ENCODE measurements at places on chromosomes 2 and 18. TPM values are rescaled to one million over a fixed set of nuclear protein-coding genes. Genes with fewer than 3 reads are reported as not detected.

KLHL41 gene
- total RNA-seq, result 0.21 TPM

SALL3 gene
- not detected for total RNA-seq

VRK2 gene
- 15.8 TPM for total RNA-seq

DNA sequence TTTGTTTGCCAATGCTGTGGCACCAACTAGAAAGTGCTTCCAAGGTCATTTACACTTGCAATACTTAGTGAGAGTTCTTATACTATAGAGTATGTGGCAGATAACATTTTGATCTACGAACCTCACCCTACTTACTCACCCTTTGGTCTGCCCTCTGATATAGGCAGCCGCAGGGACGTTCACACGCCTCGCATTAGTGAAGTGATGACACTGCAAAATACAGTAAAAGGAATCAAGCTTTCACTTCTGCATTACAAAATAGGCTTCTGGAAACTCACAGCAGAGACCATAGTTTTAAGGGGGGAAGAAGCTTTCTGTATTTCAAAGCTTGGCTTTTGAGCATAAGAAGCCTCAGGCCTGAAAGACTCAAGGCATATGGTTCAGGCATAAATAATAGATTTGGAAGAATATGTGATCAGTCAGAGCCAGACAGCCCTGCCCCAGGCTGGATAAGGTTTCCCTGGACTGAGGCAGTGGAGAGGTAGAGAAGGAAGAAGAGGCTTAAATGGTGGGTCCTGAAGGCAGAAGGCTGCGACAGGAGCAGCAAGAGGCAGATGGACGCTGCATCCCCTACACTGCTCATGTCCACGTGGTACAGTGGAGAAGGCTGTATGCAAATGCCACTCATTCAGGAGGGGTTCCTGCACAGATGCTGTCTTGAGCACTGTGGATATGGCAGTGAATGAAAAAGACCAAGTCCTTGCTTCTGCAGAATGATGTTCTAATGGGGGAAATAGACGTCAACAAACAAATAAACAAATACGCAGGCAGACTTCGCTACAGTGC lies 63.1 kb downstream of the FECH start:
- H3K27me3 ChIP-seq, result no peaks in the 10 kb centered on the region
- H3K36me3 ChIP-seq, result no peaks in the 10 kb centered on the region
- no peaks in the 10 kb centered on the region for H3K4me1 ChIP-seq

DNA sequence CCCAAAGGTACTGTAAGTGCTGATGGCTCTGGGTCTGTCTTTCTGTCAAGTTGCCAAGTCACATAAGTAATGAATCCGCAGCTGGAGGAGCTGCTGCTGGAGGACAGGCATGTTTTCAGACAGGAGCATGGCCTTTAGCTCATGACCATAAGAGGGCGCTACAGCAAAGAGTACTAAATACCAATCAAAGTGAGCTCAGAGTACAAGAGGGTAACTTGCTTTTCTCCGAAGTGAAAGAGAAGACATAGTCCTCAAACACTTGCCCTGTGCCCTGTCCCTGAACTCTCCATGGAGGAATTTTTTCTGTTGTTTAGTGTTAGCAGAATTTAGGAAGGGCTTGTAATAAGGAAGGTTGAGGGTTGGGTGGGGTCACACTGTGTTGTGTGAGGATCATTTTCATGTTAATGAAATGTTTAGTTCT lies 58.0 kb upstream of the EML6 start:
- peaks cover 14% of the 10 kb centered on the region for H3K4me1 ChIP-seq
- no peak overlapping the region for H3K4me3 ChIP-seq
- no peaks in the 10 kb centered on the region for H3K27me3 ChIP-seq
- no peak for DNase-seq
- no peak overlapping the region for H3K27ac ChIP-seq

ALPG gene
- not detected for total RNA-seq

DNA sequence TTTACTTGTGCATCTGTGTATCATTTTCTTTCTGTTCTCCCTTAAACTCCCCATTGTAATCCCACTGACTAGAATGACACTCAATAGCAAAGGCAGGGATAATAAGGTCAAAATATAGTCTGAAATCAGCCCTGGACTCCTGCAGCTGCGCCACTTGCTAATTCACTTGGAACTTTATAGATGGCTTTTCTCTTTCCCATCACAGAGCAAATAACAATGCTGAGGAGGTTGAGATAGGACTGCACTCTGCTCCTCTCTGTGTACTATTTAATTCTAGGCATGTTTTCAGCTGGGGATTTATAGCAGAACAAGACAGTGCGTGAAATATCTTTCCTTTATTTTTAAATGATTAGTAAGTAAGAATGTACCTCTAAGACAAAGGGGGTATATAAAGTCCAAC lies 324.2 kb downstream of the LNPK start:
- no peaks in the 10 kb centered on the region for H3K36me3 ChIP-seq
- H3K4me1 ChIP-seq, result no peaks in the 10 kb centered on the region
- no peak overlapping the region for H3K4me3 ChIP-seq
- H3K27me3 ChIP-seq, result no peaks in the 10 kb centered on the region
- no peak for DNase-seq
- no peak overlapping the region for H3K27ac ChIP-seq

DSC3 gene
- total RNA-seq, result 0.85 TPM

GRCh38 chr2:121386102-121386501 lies 101.1 kb upstream of the TFCP2L1 start:
- H3K4me3 ChIP-seq, result no peak overlapping the region
- H3K27ac ChIP-seq, result no peak overlapping the region
- H3K4me1 ChIP-seq, result no peaks in the 10 kb centered on the region
- peaks cover 58% of the 10 kb centered on the region for H3K36me3 ChIP-seq
- no peaks in the 10 kb centered on the region for H3K27me3 ChIP-seq
- DNase-seq, result no peak

C2orf66 gene
- total RNA-seq, result not detected

ORC4 gene
- total RNA-seq, result 79.6 TPM

GFPT1 gene
- 25.7 TPM for total RNA-seq

GRCh38 chr2:31216734-31217133 lies 581 bp downstream of the CAPN14 start:
- no peak overlapping the region for H3K4me3 ChIP-seq
- H3K36me3 ChIP-seq, result no peaks in the 10 kb centered on the region
- H3K27me3 ChIP-seq, result no peaks in the 10 kb centered on the region
- no peak overlapping the region for H3K27ac ChIP-seq
- DNase-seq, result no peak

- DNase-seq, result no peak
Measured at GRCh38 chr2:85981579-85982247, 92.9 kb upstream of the ST3GAL5 start.

GRCh38 chr2:165357758-165358157 lies 111.7 kb upstream of the CSRNP3 start:
- no peak overlapping the region for H3K27ac ChIP-seq
- no peaks in the 10 kb centered on the region for H3K27me3 ChIP-seq
- no peaks in the 10 kb centered on the region for H3K4me1 ChIP-seq
- H3K36me3 ChIP-seq, result no peaks in the 10 kb centered on the region
- no peak overlapping the region for H3K4me3 ChIP-seq

GRCh38 chr2:3207091-3207491 lies 170.5 kb downstream of the EIPR1 start:
- H3K4me3 ChIP-seq, result no peak overlapping the region
- no peaks in the 10 kb centered on the region for H3K27me3 ChIP-seq
- no peaks in the 10 kb centered on the region for H3K4me1 ChIP-seq
- peaks cover 3% of the 10 kb centered on the region for H3K36me3 ChIP-seq
- H3K27ac ChIP-seq, result no peak overlapping the region
- DNase-seq, result no peak

GRCh38 chr18:3874125-3874524 lies 424.2 kb downstream of the TGIF1 start:
- no peaks in the 10 kb centered on the region for H3K4me1 ChIP-seq
- DNase-seq, result no peak
- H3K36me3 ChIP-seq, result no peaks in the 10 kb centered on the region
- H3K27ac ChIP-seq, result peak overlapping the region; percentile 46

GRCh38 chr2:53036196-53036595 lies 731.4 kb upstream of the CHAC2 start:
- DNase-seq, result no peak
- H3K36me3 ChIP-seq, result no peaks in the 10 kb centered on the region
- no peak overlapping the region for H3K27ac ChIP-seq

- no peak for DNase-seq
- no peak overlapping the region for H3K4me3 ChIP-seq
- H3K27ac ChIP-seq, result no peak overlapping the region
- H3K27me3 ChIP-seq, result no peaks in the 10 kb centered on the region
- peaks cover 2% of the 10 kb centered on the region for H3K4me1 ChIP-seq
Measured at GRCh38 chr2:85972355-85972754, 83.6 kb upstream of the ST3GAL5 start.

- H3K27me3 ChIP-seq, result no peaks in the 10 kb centered on the region
- H3K4me1 ChIP-seq, result no peaks in the 10 kb centered on the region
- no peak overlapping the region for H3K27ac ChIP-seq
- no peaks in the 10 kb centered on the region for H3K36me3 ChIP-seq
Measured at GRCh38 chr2:172278667-172279066, 148.7 kb upstream of the ITGA6 start.

- no peak for DNase-seq
- no peaks in the 10 kb centered on the region for H3K27me3 ChIP-seq
- no peaks in the 10 kb centered on the region for H3K36me3 ChIP-seq
- H3K4me3 ChIP-seq, result no peak overlapping the region
Measured at GRCh38 chr2:75522543-75523312, 38.0 kb downstream of the EVA1A start.

DNA sequence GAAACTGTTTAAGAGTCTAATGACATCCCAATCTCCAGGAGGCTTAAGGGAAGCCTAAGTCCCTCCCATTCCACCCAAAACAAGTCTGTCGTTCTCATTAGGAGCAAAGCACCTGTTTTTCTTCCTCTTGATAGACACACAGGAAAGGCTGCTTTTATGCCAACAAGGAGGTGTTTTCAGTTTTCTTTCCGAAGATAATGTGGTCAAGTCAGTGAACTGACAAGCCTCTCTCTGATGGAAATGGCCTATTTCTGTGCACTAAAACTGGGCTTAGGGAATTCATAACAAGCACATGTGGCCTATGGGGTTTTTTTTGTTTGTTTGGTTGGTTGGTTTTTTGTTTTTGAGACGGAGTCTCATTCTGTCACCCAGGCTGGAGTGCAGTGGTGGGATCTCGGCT lies 36.2 kb downstream of the FBLN7 start:
- no peaks in the 10 kb centered on the region for H3K27me3 ChIP-seq
- no peak overlapping the region for H3K27ac ChIP-seq
- no peak for DNase-seq
- no peaks in the 10 kb centered on the region for H3K4me1 ChIP-seq

- no peak for DNase-seq
- no peak overlapping the region for H3K4me3 ChIP-seq
- H3K36me3 ChIP-seq, result no peaks in the 10 kb centered on the region
- no peaks in the 10 kb centered on the region for H3K4me1 ChIP-seq
Measured at GRCh38 chr2:138187221-138187620, 222.9 kb downstream of the HNMT start.

DNA sequence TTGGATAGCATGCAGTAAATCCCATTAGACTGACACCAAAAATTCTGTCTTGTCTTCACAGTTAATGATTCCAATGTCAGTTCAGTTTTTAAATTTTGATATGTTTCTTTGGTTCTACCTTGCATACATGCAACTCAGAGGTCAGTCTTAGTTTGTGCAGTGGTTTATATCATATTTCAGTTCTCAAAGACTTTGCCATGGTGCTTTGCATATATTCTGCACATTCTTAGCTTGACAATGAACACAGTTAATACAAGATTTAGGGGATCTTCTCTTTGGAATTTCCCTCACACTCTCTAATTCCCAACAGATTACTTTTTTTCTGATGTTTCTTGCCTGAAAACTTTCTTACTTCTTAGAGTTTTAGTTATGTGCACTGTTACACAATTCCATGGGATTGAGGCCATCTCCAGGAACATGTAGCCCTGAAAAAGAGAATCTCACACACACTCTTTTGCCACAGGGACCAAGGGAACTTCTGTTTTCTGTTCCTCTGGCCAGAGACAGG lies 17.3 kb downstream of the NOL4 start:
- DNase-seq, result no peak
- no peaks in the 10 kb centered on the region for H3K36me3 ChIP-seq
- H3K27ac ChIP-seq, result no peak overlapping the region
- no peak overlapping the region for H3K4me3 ChIP-seq
- no peaks in the 10 kb centered on the region for H3K27me3 ChIP-seq

- no peaks in the 10 kb centered on the region for H3K27me3 ChIP-seq
- H3K4me3 ChIP-seq, result no peak overlapping the region
- H3K27ac ChIP-seq, result no peak overlapping the region
- no peak for DNase-seq
Measured at GRCh38 chr2:98932164-98932563, 3.9 kb downstream of the CRACDL start.

ACMSD gene
- total RNA-seq, result not detected

Measured in ascending aorta (tissue), 2 donors.